Activated CD4-positive, alpha-beta T cell treated with anti-CD3 and anti-CD28 coated beads for 36 hours (primary cell): ENCODE measurements at places on chromosomes 5 and 9. TPM values are rescaled to one million over a fixed set of nuclear protein-coding genes. Genes with fewer than 3 reads are reported as not detected.

TTC33 gene
- total RNA-seq, result 31.7 TPM

PCDHGA11 gene
- 0.07 TPM for total RNA-seq

EMB gene
- 37.4 TPM for total RNA-seq

DCAF10 gene
- 13.9 TPM for total RNA-seq

NCS1 gene
- total RNA-seq, result 25.2 TPM

ENDOG gene
- 7.3 TPM for total RNA-seq

IFNA2 gene
- total RNA-seq, result not detected

KCNIP1 gene
- total RNA-seq, result not detected

SLC34A1 gene
- not detected for total RNA-seq
